ENCODE measurements at places on chromosomes 7 and 10.

DNA sequence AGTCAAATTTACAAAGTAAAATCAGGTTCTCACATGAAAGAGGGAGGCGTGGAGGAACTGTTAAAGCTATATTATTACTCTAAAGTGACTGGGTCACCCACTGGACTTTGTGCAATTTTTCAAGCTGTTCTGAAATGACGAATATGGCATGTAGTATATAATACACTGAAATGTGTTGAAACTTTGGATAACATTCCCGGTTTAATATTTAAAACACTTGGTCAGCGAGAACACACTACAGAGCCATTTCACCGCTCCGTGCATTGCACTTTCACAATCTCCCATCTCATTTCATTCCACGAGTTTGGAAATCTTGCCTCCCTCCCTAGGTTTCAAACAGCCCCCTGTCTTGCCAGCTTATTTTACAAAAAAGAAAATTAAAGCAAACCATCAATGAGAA is 337.9 kb downstream of the WDR11 start:
- DNase-seq = no peak

DNA sequence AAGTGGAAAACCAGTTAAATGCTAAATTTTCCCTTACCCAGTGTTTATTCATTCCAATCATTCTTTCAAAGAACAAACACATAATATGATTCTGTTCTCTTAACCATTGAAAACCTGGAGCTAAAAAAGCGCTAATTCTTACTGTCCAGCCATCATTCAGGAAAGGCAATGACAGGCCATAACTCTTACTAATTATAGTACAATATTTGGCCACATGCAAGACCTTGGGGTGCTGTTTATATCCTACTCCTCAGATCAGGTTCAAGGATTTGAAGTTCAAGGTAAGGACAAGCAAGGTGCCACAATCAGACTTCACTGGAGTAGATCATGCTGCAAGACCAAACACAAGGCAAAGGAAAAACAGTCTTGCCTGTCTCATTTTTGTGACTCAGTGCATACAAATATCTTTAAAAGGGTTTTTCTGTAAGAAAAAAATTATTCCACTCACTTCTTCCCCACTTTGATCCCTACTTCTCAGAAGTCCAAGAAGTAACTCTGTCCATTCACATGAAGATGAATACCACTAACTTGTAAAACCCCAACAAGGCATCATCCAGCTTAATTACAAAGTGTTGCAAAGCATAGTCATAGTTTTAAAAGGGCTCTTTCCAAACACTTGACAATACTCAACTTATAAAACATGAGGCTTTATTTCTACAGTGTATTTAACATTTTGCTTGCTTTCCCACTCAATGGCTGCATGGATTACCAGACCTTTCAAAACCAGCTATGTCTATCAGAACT is 153.0 kb downstream of the DOCK4 start:
- DNase-seq = no peak

- DNase-seq = no peak
Observed at GRCh38 chr7:114021135-114021534, 102.3 kb upstream of the PPP1R3A start.

DNA sequence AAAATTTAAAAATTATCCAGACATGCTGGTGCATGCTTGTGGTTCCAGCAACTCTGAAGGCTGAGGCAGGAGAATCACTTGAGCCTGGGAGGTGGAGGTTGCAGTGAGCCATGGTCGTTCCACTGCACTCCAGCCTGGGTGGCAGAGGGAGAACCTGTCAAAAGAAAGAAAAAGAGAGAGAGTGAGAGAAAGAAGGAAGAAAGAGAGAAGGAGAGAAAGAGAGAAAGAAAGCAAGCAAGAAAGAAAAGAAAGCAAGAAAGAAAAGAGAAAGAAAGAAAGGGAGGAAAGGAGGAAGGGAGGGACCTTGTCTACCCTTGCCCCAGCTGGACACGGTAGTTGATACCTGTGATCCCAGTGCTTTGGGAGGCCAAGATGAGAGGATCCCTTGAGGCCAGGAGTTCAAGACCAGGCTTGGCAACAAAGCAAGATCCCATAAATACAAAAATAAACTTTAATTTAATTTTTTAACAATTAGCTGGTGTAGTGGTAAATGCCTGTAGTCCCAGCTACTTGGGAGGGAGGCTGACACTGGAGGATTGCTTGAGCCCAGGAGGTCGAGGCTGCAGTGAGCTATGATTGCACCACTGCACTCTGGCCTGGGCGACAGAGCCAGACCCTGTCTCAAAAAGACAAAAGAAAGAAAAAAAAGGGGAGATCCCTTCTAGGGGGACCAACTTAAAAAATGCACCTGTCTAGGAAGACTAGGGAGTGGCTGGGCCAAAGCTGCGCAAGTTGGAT is 9.2 kb downstream of the NYAP1 start:
- no peak for DNase-seq

DNA sequence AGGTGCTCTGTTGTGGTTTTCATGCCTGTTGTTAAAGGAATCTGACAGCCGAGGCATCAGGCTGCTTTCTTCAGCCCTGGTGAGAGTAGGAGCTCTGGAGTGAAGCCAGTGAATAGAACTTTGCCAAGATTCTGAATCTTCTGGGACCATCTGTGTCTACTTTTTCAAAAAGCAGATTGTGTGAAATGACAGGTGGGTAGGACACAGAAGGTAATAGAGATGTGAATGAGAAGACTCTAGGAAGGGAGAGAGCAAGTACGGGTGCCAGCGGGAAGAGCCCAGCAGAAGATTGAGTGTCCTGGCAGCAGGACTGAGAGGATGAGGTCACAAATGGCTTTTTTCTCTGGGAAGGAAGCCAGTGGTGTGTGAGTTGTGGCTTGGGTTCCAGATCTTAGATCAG is 429.2 kb downstream of the SDK1 start:
- no peak for DNase-seq

- no peak for DNase-seq
Observed at GRCh38 chr10:48606530-48607355, 1.9 kb upstream of the ARHGAP22 start.

DNA sequence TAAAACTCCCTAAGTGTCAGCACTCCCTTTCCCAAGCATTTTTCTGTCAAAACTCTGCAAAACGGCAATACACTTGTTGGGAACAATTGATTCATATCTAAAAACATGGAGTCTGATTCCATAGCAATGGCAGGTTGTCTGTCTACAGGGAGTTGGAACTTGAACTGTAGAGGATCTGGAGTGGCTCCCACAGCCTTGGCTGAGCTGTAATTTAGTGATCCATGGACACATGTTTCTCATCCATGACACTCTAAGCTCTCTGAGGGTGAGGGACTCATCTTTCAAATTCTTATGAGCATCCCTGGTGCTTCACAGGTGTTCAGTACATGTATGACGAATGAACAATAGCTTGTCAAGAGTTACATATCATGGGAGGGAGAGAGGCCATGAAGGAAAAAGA is 466.1 kb downstream of the GRID1 start:
- DNase-seq = no peak

DNA sequence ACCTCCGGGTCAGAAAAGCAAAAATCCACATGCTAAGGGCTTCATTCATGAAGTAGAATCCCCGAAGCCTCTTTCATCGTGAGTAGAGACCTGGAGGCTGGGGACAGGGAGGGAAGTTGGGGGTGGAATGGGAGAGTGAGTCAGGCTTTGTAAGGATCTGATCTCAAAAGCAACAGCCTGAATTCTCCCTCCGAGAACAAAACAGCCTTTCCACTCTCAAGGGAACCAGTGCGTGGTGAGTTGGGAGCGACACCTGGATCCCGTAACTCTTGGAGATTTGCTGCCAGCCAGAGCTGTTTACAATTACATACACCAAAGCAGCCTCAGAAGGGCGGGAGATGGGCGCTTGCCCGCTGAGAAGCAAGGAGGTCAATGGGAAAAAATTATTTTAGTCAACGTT is 10.8 kb downstream of the AFAP1L2 start:
- DNase-seq = no peak

GRCh38 chr7:140304191-140304799 is 94.0 kb downstream of the SLC37A3 start:
- DNase-seq = peak; percentile 28

DNA sequence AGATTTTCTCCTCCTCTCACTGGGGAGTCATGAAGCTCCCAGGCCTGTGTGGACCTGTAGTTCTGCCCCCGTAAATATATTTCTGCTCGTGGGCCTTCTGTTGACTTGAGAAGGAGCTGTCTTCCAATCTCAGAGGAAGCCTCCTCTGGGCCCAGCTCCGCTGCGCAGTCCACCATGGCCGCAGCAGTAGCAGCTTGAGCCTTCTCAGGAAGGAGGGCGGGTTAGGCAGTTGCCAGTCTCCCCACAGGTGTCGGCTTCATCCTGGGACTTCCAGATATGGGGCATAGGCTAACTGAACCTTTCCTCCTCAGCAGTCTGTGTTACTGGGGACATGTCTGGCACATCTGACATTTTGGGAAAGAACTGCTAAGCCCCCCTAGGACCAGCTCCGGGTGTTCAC is 62.9 kb upstream of the TRIM8 start:
- no peak for DNase-seq

GRCh38 chr7:92722541-92722940 is 113.8 kb downstream of the CDK6 start:
- no peak for DNase-seq

- no peak for DNase-seq
Observed at GRCh38 chr7:74006451-74007241, 21.3 kb upstream of the ELN start.

GRCh38 chr10:110496553-110497437 is 912 bp upstream of the DUSP5 start:
- DNase-seq = no peak

GRCh38 chr10:111076191-111076681 is 593 bp upstream of the ADRA2A start:
- peak; percentile 48 for DNase-seq

- DNase-seq = no peak
Observed at GRCh38 chr10:129046065-129046681, 420.9 kb upstream of the MGMT start.

GRCh38 chr7:43108255-43109011 is 4.0 kb upstream of the HECW1 start:
- DNase-seq = peak; percentile 33

- DNase-seq = no peak
Observed at GRCh38 chr10:53477313-53477675, 704.7 kb upstream of the MBL2 start.

- no peak for DNase-seq
Observed at GRCh38 chr10:55174419-55174818, 373.4 kb upstream of the PCDH15 start.

DNA sequence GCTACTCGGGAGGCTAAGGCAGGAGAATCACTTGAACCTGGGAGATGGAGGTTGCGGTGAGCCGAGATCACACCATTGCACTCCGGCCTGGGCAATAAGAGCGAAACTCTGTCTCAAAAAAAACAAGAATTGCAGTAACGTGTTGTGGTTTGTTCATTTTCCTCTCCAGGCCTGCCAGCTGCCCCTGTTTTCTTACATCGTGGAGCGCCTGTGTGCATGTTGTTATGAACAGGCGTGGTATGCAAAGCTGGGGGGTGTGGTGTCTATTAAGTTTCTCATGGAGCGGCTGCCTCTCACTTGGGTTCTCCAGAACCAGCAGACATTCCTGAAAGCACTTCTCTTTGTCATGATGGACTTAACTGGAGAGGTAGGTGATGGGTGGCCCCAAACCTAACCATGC is 52.1 kb downstream of the TRRAP start:
- DNase-seq = peak; percentile 5

DNA sequence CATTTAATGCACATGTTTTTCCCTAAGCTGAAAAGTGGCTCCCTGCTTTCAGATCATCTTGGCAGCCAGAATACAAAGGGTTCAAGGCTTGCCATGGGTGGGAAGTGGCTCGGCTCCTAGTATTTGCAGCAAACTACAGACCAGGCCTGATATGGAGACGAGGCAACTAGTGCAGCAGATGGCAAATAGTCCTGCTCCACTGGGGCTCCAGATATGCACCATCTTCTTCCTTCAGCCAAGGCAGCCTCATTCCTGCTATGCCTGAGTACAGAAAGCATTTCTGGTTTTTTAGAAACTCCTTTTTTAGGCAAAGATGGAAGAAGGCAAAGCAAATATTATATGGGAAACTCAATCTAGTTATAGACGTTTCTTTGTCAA is 23.9 kb downstream of the LRRC4 start:
- DNase-seq = no peak

DNA sequence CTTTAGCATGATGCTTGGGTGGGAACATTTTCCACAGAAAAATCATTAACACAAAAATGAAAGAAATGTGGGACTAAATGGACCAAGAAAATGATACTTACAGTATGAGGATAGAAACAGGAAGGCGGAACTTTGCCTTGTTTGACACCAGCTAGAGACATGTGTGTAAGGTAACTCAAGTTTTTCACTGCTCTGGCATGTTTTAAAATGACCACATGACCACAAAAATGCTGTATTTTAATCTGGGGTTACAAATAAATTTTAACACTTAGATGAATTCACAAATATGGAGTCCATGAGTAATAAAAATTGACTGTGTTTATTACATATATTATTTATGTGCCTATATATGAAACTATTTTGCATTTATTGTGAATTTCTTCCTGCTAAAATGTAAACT is 100.9 kb upstream of the PHYHIPL start:
- DNase-seq = no peak

DNA sequence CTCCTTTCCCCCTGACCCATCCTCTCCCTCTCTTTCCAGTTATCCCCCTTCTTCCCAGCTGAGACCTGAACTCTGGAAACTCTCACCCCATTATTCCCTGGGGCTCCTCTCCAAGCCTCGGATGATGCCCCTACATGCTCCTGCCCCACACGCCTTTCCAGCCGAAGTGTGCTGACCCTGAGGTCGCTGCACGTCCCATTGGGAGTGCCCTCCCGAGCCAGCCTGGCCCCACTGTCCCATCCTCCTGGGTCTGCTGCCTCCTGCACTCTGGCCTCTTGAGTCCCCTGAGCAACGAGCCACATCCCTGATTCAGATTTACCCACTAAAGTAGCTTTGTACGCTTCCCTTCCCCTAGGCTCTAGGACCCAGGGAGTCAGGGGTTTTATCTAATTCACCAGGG is 87.4 kb downstream of the TCERG1L start:
- no peak for DNase-seq

GRCh38 chr10:84243759-84244158 is 1.1 kb upstream of the RGR start:
- DNase-seq = no peak

DNA sequence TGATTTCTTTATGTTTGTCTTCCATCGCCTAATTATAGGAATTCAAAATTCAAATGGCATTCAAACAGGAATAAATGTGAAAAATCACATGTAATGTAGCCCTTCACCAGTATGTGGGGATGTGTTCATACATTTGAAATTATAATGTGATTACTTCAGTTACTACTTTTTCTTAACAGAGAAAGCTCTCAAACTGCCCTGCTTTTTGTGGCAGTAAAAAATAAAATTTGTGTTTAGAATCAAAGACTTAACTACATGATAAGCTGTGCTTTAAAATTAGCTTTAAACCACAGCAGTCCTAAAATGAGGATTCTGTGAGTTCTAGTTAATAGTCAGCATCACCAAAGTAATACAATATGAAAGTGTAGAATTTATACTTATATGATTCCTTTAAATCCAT is 7.8 kb upstream of the HERC4 start:
- no peak for DNase-seq

- DNase-seq = peak; percentile 69
Observed at GRCh38 chr7:101602484-101603241, 26.4 kb downstream of the MYL10 start.

All from activated CD4-positive, alpha-beta T cell treated with anti-CD3 and anti-CD28 coated beads, Interleukin-2, amount 50 U/mL, for 1 hour (primary cell).